ENCODE measurements at places on chromosomes 6 and 20.

DNA sequence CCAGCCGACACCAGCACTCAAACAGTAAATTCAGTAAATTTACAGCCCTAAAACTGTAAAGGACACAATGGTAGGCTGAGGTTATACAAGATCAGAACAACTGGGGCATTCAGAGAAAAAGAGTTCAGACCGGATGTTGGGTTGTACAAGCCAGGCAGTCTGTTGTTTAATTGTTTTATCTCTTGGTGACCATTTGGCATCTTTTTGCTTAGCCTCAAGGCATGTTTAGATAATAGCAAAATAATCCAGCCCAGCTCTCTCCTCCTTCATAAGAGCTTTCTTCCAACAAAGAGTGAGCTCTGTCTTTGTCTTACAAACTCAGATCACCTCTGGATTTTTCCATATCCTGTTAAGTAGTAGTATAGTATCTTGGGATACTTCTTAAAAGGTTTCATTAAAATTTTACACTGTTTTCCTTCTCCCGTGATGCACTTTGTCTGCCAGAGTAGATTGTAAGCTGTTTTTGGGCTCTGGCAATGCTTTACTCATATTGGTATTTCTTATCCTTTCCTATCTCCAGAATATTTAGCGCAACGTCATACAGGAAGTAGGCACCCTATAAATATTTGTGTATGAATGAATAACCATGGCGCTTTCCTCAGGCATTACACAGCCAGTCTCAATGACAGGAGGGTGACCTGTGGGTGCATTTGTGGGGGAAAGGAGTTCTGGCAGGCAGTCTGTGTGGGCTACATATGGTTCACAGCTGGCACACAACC, 35.6 kb upstream of the TRAM2 start:
- DNase-seq: no peak

DNA sequence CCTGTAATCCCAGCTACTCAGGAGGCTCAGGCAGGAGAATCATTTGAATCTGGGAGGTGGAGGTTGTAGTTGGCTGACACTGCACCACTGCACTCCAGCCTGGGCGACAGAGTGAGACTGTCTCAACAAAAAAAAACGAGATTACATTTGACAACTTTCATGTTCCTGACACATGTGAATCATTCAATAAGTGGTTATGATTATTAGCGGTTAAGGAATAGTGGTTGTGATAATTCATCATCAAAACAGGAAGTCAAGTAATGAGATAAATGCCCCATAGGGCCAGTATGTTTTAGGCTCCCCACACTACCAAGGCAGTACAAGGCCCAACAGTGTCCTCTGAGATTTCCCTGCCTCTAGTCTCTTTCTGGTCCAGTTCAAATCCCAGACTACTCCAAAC, 2.5 kb downstream of the HDDC2 start:
- DNase-seq: no peak

- no peak for DNase-seq
These were observed 34.6 kb upstream of the PXDC1 start for GRCh38 chr6:3786141-3786540.

- no peak for DNase-seq
These were observed 152.6 kb upstream of the SMLR1 start for GRCh38 chr6:130674604-130675003.

DNA sequence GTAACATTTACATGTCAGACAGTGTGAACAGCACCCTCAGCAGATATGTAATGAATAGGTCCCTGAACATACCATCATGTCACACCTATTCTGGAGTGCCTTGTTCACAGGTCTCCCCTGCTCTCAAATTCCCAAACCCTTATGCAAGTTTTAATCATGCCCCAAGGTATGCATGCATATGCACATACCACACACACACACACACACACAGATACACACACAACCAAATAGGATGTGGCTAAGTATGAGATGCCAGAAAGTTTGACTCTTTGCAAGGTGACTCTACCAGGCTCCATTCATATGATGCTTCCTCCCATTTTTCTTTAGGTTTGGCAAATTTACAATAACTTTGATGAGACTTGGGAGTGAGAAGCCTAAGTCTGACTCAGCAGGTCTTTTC, 243.8 kb upstream of the IRAK1BP1 start:
- DNase-seq: no peak

- no peak for DNase-seq
These were observed 28.8 kb upstream of the VEGFA start for GRCh38 chr6:43740961-43741764.

- DNase-seq: no peak
These were observed 412.7 kb upstream of the SOX4 start for GRCh38 chr6:21180800-21181337.

DNA sequence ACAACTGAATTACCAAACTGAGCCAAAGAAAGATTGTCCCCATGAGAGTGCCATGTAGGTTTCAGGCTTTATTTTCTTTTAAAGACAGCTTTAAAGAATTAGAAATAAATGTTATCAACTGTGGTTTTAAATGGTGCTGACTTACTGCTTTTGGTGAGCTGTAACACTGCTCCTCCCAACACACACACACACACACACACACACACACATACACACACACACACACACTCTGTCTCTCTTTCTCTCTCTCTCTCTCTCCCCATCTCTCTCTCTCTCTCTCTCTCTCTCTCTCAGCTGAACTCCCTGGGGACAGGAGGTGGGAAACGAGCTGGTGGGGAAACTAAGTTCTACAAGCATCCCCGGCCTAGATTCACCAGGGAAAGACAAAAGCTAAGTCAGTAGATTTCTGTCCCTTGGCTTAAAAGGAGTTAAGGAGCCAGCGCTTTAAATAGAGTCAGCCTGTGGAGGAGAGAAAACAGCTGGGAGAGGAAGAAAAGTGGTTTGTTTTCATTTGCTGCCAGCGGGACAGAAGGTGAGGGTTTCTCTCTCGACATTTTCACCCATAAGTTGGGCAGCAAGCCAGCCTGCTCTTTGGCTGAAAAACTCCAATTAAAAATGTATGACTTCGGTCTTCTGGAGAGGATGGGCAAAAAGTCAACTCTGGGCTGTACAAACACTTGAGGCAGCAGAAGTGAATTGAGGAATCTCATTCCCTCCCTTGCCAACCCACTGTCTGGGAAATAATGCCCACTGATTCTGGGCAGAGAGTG, 27.4 kb downstream of the CBLN4 start:
- no peak for DNase-seq

DNA sequence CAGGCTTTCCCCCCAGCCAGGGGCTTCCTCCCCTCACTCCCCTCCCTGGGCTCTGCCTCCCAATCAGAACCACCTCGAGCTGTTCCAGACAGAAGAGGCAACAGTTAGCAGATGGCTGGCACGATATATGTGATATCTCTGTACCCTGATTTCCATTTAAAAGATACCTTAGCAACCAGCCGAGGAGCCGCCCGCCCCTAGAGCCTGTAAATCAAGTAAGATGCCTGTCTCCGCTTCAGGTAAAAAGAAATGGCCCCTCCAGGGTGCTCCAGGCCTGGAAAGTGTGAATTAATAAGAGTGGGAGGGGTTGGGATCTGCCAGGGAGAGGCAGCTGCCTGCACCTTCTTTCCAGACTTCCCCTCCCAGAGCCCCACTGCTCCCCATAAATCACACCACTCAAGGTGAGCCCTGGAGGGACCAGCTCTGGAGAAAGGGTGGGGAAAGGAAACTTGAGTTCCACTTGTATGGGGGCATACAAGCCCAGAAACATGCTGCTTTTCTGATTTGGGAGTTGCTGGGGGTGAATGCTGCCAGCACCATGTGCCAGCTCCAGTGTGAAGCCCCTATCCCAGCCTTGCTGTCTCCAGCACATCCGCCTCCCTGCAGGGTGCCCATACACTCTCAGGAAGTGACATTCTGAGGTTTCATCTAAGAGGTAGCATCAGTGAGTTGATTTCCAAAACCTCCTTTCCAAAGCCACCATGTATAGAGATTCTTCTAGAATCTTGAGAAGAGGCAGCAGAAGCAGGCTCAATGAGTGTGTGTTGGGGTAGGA, 148.0 kb downstream of the LRFN2 start:
- no peak for DNase-seq

- DNase-seq: no peak
These were observed 1027.3 kb upstream of the CITED2 start for GRCh38 chr6:140401761-140402160.

GRCh38 chr20:39268981-39269461, 306.9 kb downstream of the DHX35 start:
- no peak for DNase-seq

DNA sequence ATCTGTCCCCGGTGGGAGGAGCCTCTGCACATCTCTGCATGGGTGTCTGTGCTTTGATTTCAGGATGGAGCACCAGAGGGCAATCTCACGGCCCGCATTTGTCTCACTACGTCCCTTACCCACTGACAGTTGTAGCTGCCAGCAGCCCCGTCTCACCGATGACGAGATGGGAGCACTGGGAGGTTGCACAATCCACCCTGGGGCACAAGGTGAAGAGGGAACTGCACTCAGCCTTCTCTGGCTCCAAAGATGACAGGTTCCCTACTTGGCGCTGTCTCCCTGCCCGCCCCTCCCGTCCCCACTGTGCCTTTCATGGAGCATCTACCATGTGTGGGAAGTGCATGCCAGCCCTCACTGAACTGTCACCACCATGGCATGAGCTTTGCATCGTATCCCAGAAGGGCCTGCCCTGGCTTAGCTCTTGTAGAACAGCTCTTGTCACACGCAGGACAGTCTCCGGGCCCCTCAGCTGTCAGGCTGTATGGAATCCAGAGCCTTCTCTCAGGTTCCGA, 99.9 kb upstream of the PMEPA1 start:
- no peak for DNase-seq

GRCh38 chr6:155887421-155887820, 431.8 kb upstream of the NOX3 start:
- DNase-seq: no peak

DNA sequence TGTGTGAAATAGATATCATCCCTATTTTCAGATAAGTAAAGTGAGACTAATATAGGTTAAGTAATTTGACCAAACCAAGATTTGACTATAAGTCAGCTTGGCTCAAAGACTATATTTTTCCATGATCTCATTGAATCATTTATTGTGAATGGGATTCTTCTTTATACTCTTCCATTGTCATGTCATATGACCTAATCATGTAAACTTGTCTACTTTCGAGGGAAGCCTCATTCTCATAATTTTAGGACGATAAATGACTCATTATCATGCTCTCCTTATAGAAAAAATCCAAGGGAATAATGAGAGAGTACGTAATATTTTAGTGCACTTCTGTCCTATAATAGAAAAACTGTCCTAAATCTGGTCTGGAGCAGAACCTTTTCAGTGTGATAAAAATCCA, 40.9 kb upstream of the CCN6 start:
- DNase-seq: no peak

GRCh38 chr6:56026455-56027180, 151.2 kb upstream of the BMP5 start:
- DNase-seq: no peak

DNA sequence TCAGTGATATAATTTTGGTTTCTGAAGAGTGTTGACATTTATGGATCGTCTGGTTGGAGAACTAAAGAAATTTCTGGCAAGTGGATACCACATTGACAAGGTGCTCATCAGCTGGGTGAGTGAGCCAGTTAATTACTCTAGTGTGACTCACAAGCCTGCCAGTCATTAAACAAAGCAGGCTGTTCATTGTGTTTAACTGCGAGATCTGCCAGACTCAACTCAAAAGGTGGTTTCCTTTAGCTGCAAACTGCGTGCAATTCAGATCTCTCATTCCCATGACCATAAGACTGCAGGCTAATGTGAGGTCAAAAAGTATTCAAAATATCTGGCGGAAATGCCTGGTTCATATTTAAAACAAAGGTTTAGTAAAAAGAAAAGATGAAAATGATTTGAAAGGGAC, 32.5 kb upstream of the IYD start:
- DNase-seq: no peak

DNA sequence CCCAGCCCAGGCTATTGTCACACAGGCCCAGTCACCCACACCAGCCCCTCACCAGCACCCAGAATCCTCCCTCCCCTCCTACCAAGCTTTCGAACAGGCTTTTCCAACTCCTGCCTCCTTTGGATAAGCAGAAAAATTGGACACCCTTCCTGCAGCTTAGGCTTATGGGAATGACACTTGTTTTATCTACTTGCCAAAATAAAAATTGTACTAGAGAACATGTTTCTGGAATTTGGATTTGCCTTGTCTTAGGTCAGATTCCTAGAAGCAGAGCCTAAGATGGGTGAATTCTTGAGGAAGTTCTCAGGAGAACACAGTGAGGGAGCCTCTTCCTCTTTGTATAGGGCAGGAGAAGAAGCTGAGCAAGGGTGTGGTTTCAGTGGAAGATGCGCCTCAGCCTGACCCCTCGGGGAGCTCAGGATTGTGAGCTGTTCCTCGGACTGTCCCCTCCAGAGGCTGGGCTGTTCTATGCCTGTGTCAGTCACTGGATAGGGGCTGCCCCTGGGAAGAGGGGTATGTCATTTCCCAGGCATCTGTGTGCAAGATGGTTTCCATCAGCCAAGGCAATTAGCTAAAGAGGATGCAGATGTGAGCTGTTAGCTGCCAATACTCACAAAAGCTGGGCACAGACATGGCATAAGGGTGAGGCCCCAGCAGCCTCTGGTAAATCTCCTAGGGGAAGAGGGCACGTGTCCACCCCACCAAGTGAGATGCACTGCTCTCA, 33.9 kb downstream of the ITPR3 start:
- no peak for DNase-seq

DNA sequence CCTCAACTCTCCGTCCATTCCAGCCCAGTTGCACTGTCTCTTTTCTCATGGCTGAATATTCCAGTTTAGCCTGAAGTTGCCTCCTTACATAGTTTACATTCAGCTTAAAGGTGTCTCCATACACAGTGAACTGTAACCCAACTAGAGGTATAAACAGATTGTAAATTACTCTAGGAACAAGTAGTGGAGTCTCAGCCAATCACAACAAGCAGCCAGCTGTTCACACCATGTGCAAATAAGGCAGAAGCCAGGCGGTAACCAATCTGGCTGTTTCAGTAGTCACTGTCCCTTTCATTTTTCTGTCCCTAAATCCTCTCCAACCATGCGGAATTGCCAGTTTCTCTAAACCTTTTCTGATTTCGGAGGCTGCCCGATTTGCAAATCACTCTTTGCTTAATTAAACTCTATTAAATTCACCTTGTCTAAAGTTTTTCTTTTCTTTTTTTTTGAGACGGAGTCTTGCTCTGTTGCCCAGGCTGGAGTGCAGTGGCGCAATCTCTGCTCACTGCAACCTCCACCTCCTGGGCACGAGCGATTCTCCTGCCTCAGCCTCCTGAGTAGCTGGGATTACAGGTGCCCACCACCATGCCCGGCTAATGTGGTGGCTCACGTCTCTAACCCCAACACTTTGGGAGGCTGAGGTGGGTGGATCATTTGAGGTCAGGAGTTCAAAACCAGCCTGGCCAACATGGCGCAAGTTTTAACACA, 37.6 kb upstream of the GFOD1 start:
- DNase-seq: no peak

GRCh38 chr6:107185391-107185970, 70.2 kb upstream of the BEND3 start:
- DNase-seq: no peak

All from stimulated activated CD4-positive, alpha-beta T cell treated with anti-CD3 and anti-CD28 coated beads, Interleukin-12 subunit alpha, Interleukin-12 subunit beta, amount 100 ng/mL, for 24 hours (primary cell).